ENCODE measurements at places on chromosomes 1 and 21. TPM values are rescaled to one million over a fixed set of nuclear protein-coding genes. Genes with fewer than 3 reads are reported as not detected.

GRCh38 chr1:228914700-228915099, 179.4 kb downstream of the RHOU start:
- H3K4me1 ChIP-seq = peaks cover 2% of the 10 kb centered on the region
- H3K36me3 ChIP-seq = no peaks in the 10 kb centered on the region
- H3K27ac ChIP-seq = no peak overlapping the region
- DNase-seq = no peak
- no peak overlapping the region for H3K4me3 ChIP-seq

- no peak overlapping the region for H3K27ac ChIP-seq
- peaks cover 38% of the 10 kb centered on the region for H3K36me3 ChIP-seq
- H3K4me1 ChIP-seq = peaks cover 1% of the 10 kb centered on the region
- no peak overlapping the region for H3K4me3 ChIP-seq
- DNase-seq = no peak
Observed at GRCh38 chr1:19903621-19904020, 19.8 kb downstream of the PLA2G2E start.

DNA sequence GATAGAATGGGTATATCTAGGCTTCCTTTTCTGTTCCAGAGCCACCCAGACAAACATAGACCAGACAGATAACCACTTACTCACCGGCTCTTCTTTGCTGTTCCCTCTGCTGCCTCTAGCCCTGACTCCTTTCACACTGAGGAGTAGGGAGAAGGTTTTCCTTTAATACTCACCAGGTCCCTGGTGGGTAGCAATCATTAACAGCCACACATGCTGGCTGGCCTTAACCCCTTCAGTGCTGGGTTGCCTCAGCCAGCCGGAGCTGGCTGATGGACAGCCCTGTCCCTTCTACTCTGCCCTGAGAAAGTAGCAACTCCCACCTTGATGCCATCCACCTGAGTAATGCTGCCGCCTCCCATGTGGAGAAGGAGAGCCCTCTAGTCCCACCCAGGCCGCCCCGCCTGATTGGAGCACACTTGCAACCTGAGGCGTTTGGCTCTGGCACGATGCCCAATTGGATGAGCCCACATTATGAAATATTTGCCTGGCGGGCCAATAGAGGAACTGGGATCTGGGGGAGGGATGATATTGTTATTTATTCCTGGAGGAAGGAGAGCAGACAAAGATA, 71.6 kb downstream of the PLEKHA6 start:
- DNase-seq = no peak
- H3K4me1 ChIP-seq = peaks cover 18% of the 10 kb centered on the region
- H3K36me3 ChIP-seq = no peaks in the 10 kb centered on the region
- H3K27ac ChIP-seq = no peak overlapping the region
- no peak overlapping the region for H3K4me3 ChIP-seq
- H3K27me3 ChIP-seq = peaks cover 34% of the 10 kb centered on the region

- no peak overlapping the region for H3K4me3 ChIP-seq
- no peak for DNase-seq
- H3K27me3 ChIP-seq = peaks cover 34% of the 10 kb centered on the region
- peaks cover 24% of the 10 kb centered on the region for H3K4me1 ChIP-seq
- no peak overlapping the region for H3K27ac ChIP-seq
- peaks cover 2% of the 10 kb centered on the region for H3K36me3 ChIP-seq
Observed at GRCh38 chr1:78047631-78048030, 1.9 kb downstream of the GIPC2 start.

- no peaks in the 10 kb centered on the region for H3K27me3 ChIP-seq
- no peaks in the 10 kb centered on the region for H3K36me3 ChIP-seq
- H3K4me3 ChIP-seq = no peak overlapping the region
- no peak for DNase-seq
- no peak overlapping the region for H3K27ac ChIP-seq
Observed at GRCh38 chr1:70429219-70429618, 18.2 kb downstream of the CTH start.

- H3K4me1 ChIP-seq = no peaks in the 10 kb centered on the region
- no peak for DNase-seq
- no peak overlapping the region for H3K4me3 ChIP-seq
- no peaks in the 10 kb centered on the region for H3K36me3 ChIP-seq
Observed at GRCh38 chr21:39638281-39638680, 25.5 kb downstream of the B3GALT5 start.

DNA sequence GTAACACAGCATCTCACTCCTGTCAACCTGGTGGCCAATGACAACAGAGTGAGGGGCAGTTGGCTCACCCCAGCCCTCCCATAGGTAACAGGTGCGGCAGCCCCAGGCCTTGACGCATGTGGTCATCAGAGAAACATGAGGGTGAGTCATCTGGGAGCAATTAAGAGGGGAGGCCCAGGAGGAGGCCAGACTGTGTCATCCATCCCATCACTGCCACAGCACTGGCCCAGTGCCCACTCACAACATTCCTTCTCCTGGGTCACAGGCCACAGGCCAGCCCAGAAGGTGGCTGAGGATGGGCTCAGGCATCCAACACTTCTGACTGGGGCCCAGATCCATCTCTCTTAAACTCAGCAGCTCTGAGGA, 17.1 kb downstream of the TEX35 start:
- H3K36me3 ChIP-seq = no peaks in the 10 kb centered on the region
- H3K4me1 ChIP-seq = no peaks in the 10 kb centered on the region
- no peak for DNase-seq
- H3K27me3 ChIP-seq = no peaks in the 10 kb centered on the region

GRCh38 chr1:201021630-201022492, 1.7 kb downstream of the KIF21B start:
- DNase-seq = peak; percentile 59
- H3K27me3 ChIP-seq = no peaks in the 10 kb centered on the region
- peaks cover 28% of the 10 kb centered on the region for H3K36me3 ChIP-seq
- peaks cover 62% of the 10 kb centered on the region for H3K4me1 ChIP-seq

DNA sequence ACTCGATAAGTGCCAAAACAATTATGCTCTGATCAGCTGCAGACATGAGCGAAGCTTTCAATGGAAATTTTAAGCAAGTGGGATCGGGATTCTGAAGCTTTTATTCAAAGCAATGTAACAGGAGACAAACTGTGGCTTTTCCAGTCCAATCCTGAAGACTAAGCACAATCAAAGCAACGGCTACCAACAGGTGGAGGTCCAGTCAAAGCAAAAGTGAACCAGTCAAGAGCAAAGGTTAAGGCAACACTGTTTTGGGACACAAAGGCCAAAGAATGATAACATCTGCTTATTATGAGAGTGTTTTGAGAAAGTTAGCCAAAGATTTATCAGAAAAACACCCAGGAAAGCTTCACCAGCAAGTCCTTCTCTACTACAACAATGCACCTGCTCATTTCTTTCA, 170.1 kb downstream of the SEC16B start:
- no peak overlapping the region for H3K4me3 ChIP-seq
- peaks cover 5% of the 10 kb centered on the region for H3K4me1 ChIP-seq
- H3K27ac ChIP-seq = no peak overlapping the region

DNA sequence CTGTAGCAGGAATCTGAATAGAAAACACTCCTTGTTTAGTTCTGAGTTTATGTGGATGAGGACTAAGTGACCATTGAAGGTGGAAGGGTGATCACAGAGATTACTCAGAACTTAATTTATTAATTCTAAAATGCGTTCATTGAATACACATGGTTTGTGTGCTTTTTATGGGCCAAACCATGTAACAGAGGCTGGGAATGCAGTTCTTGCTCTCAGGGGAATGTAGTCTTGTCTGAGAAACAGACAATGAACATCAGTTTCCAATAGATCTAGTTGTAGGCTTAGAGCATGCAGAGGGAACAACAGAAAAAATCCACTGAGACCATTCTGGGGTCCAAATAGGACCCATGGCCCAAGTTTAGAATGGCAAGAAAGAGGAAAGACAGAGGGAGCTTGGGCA, 46.1 kb downstream of the ITSN1 start:
- H3K4me3 ChIP-seq = no peak overlapping the region
- no peaks in the 10 kb centered on the region for H3K4me1 ChIP-seq
- DNase-seq = no peak

GRCh38 chr1:185790194-185790735, 56.1 kb downstream of the HMCN1 start:
- no peaks in the 10 kb centered on the region for H3K27me3 ChIP-seq
- H3K27ac ChIP-seq = no peak overlapping the region
- no peak overlapping the region for H3K4me3 ChIP-seq
- H3K4me1 ChIP-seq = no peaks in the 10 kb centered on the region
- H3K36me3 ChIP-seq = no peaks in the 10 kb centered on the region

DNA sequence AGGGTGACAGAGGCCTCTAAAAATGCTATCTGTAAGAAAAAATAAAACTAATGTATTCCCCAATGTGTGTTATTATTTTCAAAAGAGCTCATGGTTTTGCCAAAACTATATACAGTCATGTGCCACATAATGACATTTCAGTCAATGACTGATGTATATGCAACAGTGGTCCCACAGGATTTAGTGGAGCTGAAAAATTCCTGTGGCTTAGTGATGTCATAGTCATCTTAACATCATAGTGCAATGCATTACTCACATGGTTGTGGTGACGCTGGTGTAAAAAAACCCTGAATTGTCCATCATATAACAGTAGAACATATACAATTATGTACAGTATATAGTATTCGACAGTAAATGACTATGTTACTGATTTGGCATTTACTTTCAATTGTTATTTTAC, 172.4 kb downstream of the CACNA1E start:
- no peak for DNase-seq
- peaks cover 3% of the 10 kb centered on the region for H3K27me3 ChIP-seq
- H3K36me3 ChIP-seq = no peaks in the 10 kb centered on the region
- H3K4me3 ChIP-seq = no peak overlapping the region

GRCh38 chr1:206909161-206909882, 12.1 kb downstream of the IL24 start:
- DNase-seq = peak; percentile 65
- H3K27me3 ChIP-seq = no peaks in the 10 kb centered on the region
- H3K36me3 ChIP-seq = peaks cover 44% of the 10 kb centered on the region
- peaks cover 49% of the 10 kb centered on the region for H3K4me1 ChIP-seq
- H3K4me3 ChIP-seq = peak overlapping the region; percentile 58

- no peak for DNase-seq
- no peaks in the 10 kb centered on the region for H3K27me3 ChIP-seq
- H3K27ac ChIP-seq = no peak overlapping the region
- H3K36me3 ChIP-seq = peaks cover 7% of the 10 kb centered on the region
- H3K4me3 ChIP-seq = no peak overlapping the region
- H3K4me1 ChIP-seq = no peaks in the 10 kb centered on the region
Observed at GRCh38 chr1:44903011-44903680, 60.1 kb upstream of the PTCH2 start.

GRCh38 chr1:58443986-58444868, 102.3 kb downstream of the OMA1 start:
- H3K4me1 ChIP-seq = no peaks in the 10 kb centered on the region
- H3K27me3 ChIP-seq = no peaks in the 10 kb centered on the region
- DNase-seq = no peak
- no peaks in the 10 kb centered on the region for H3K36me3 ChIP-seq

DNA sequence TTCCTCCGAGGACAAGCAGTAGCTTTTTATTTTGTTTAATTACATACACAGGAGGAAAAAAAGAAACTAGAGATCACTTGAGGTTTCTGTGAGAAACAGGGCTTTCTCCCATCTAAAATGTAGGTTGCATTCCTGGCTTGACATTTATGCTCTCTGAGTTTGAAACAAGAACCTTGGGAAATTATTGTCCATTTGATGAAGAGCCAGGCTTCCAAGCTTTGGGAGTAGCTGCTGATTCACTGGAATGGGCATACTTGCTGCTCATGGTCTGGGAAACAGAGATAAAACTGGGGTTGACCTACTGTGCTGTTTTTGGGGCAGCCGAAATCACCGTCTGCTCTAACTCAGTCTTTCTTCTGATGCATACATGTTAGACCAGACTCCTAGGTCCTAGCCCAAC, 165.4 kb downstream of the MIS18A start:
- peaks cover 7% of the 10 kb centered on the region for H3K27me3 ChIP-seq
- H3K4me1 ChIP-seq = no peaks in the 10 kb centered on the region
- DNase-seq = no peak
- no peak overlapping the region for H3K27ac ChIP-seq
- no peak overlapping the region for H3K4me3 ChIP-seq

- no peaks in the 10 kb centered on the region for H3K4me1 ChIP-seq
- H3K27ac ChIP-seq = no peak overlapping the region
- peaks cover 71% of the 10 kb centered on the region for H3K36me3 ChIP-seq
Observed at GRCh38 chr1:40495315-40495903, 13.2 kb upstream of the EXO5 start.

- H3K4me3 ChIP-seq = no peak overlapping the region
- peaks cover 11% of the 10 kb centered on the region for H3K27me3 ChIP-seq
- no peaks in the 10 kb centered on the region for H3K4me1 ChIP-seq
- no peak overlapping the region for H3K27ac ChIP-seq
- no peak for DNase-seq
- H3K36me3 ChIP-seq = no peaks in the 10 kb centered on the region
Observed at GRCh38 chr1:119541389-119541788, 34.4 kb downstream of the HSD3B1 start.

- H3K27ac ChIP-seq = no peak overlapping the region
- no peak overlapping the region for H3K4me3 ChIP-seq
- no peak for DNase-seq
Observed at GRCh38 chr1:154840269-154841176, 29.6 kb downstream of the KCNN3 start.

DNA sequence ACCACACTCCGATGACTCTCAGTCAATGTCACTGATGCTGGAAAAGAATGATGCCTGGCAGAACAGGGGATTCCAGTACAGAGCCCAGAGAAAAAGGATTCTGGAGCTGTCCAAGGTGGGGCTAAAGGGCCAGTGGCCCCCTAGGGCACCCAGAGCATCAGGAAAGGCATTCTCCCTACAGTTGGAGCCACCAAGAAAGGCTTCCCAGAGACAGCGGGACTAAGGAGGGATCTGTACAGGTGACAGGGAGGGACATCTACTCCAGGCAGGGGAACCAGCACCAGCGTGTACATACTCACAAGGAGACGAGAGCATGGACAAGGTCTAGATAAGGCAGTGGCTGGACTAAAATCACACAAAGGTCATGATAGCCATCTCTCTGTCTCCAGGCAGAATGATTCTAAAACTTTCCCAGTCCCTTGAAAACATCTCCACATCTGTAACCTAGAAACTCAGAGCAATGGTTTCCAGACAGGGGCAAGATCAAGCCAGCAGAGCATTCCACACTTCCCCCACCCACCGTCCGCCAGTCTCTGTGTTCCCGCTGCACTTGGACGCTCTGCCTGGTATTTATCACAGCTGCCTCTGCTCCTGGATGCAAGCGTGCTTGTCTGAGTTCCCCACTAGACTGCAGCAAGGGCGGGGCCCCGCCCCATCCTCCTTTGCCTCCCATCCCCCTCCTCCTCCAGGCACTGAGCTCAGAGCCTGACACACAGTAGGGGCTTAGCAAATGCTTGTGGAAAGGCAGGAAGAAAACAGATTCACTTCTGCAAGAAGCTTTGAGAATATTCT, 111.6 kb upstream of the ZC3H12A start:
- H3K27me3 ChIP-seq = peaks cover 34% of the 10 kb centered on the region
- H3K27ac ChIP-seq = no peak overlapping the region

GRCh38 chr1:94925561-94926125, 1.3 kb downstream of the CNN3 start:
- H3K27me3 ChIP-seq = peaks cover 32% of the 10 kb centered on the region
- peaks cover 1% of the 10 kb centered on the region for H3K36me3 ChIP-seq
- peak; percentile 30 for DNase-seq
- peak overlapping the region; percentile 30 for H3K27ac ChIP-seq
- H3K4me3 ChIP-seq = peak overlapping the region; percentile 92
- peaks cover 17% of the 10 kb centered on the region for H3K4me1 ChIP-seq

PALMD gene
- not detected for total RNA-seq

HES2 gene
- total RNA-seq = 0.34 TPM

DNM3 gene
- total RNA-seq = 2.0 TPM

KDM1A gene
- total RNA-seq = 57.0 TPM

PMF1 gene
- 66.2 TPM for total RNA-seq

CHIT1 gene
- 0.67 TPM for total RNA-seq

BGLAP gene
- total RNA-seq = 3.3 TPM

TAS1R1 gene
- not detected for total RNA-seq

FOXO6 gene
- total RNA-seq = not detected

HTR6 gene
- not detected for total RNA-seq

BCL2L15 gene
- total RNA-seq = 1.1 TPM

ANGPTL3 gene
- not detected for total RNA-seq

CIART gene
- 1.7 TPM for total RNA-seq

Data from activated naive CD8-positive, alpha-beta T cell treated with anti-CD3 and anti-CD28 coated beads, Interleukin-2, amount 10 ng/mL, durations not matched to agents 7 days and 5 days (primary cell).